Stimulated activated CD4-positive, alpha-beta T cell treated with anti-CD3 and anti-CD28 coated beads, TNF-alpha, amount 100 ng/mL, for 1 hour (primary cell): ENCODE measurements at places on chromosomes 3 and 15.

- DNase-seq, result no peak
Observed at GRCh38 chr3:55247666-55248065, 239.4 kb downstream of the WNT5A start.

DNA sequence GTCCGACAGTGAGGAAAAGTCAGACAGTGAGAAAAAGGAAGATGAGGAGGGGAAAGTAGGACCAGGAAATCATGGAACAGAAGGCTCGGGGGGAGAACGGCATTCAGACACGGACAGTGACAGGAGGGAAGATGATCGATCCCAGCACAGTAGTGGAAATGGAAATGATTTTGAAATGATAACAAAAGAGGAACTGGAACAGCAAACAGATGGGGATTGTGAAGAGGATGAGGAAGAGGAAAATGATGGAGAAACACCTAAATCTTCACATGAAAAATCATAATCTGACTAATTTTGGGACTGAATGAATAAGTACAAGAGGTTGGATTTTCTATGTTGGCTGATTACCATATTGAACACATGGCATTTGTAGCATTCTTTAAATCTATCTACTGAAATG is 26.2 kb downstream of the SEC62 start:
- DNase-seq, result no peak

- DNase-seq, result no peak
Observed at GRCh38 chr15:42592716-42593115, 17.3 kb downstream of the STARD9 start.

- no peak for DNase-seq
Observed at GRCh38 chr3:31861826-31862225, 119.2 kb downstream of the OSBPL10 start.

DNA sequence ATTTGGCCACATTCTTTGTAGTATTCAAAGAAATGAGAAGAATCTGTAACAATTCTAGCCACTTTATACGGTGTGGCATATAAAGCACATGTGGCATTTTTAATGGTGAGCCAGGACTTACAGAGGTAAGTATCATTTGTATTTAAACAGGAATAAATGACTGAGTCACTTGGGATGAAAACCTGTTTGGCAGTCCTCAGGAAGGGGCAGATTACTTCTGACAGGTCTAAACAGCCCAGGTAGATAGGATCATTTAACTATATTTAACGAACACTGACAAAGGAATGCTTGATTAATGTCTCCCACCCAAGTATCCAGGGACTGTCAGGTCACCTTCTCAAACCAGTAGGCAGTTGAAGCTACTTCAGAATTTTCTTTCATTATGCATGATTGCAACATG is 241.5 kb upstream of the SATB1 start:
- no peak for DNase-seq

DNA sequence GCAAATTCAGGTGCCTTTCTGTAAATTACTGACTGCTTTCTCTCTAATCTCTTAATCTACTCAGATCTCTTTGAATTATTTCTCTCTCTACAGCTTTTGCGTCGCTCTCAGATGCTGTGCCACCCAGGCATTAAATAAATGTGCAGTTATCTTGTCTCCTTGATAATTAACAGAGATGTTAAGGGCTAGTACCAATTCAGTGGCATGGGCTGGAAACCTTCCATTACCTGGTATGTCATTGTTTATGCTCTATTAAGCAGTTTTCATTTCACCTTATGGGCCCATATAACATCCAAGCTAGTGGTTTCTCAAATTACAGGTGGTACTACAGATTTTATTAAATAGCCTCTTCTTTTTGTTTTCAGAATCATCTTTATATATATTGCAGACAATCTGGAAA is 66.0 kb downstream of the PEX5L start:
- no peak for DNase-seq

DNA sequence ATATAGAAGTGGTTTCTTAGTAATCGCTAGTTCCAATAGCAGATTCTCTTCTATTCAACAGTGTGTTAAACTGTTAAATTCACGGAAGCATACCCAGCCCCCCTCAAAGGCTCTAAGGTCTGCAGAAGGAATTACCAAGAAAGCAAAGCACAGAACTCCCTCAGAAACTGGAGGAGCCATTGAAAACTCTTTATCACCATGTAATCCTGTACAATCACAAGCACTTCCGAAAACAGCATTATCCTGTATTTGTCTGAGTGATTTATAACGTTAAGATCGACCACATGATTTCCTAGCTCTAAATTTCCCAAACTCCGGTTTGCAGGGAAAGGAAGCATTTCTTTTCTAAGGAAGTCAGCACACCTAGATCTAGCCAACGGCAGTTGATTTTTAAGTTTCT is 20.0 kb downstream of the MYO1E start:
- DNase-seq, result no peak

DNA sequence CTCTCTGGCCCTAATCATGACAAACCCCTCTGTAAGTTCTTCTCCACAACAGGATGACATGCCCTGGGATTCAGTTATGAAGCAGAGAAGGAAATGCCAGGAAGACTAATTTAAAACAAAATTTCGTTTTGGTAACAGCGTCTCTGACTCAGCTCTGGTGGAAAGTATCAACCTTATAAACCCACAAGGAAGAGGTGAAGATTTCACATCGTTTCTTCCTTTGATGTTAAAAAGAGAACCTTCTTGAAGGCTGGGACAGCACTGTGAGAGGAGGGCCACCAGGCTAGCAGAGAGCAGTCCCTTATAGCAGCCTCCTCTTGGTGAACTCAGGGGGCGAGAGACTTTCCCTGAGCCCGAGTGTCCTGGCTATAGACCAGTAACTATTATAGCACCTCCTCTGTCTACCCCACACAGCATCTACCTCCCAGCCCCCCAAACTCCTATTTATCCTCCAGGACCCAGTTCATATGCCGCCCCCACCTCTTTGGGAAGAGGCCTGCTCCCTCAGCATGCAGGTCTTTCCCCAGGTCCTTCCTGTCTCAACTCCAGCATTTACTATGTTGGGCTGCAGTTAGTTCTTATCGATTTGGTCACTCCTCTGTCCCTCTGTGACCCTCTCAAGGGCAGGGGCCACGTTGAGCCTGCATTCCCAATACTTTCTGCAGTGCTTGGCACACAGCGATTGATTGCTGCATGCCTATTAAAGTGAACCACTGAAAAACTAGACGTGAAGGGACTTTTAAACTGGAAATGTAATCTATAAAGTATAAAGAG is 321.5 kb upstream of the ICE2 start:
- no peak for DNase-seq

DNA sequence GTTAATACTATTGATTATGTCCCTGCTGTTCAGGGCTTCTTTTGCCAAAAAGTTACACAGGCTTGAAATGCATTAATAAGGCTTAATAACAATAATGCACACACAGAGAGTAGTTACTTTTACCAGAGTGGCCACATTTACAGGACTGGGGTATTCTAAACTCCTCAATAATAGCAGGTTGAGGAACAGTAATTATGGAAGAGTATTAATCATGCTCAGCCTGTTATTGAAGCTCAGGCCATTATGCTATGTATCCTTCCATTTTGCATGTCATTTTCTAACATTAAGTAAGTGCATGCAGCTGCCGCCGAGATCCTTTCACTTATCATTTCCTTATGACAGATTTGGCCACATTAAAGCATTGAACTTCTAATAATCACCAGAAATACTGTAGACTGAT is 5.7 kb downstream of the ARRDC4 start:
- no peak for DNase-seq

GRCh38 chr15:101048581-101049030 is 129.4 kb downstream of the LRRK1 start:
- DNase-seq, result no peak

DNA sequence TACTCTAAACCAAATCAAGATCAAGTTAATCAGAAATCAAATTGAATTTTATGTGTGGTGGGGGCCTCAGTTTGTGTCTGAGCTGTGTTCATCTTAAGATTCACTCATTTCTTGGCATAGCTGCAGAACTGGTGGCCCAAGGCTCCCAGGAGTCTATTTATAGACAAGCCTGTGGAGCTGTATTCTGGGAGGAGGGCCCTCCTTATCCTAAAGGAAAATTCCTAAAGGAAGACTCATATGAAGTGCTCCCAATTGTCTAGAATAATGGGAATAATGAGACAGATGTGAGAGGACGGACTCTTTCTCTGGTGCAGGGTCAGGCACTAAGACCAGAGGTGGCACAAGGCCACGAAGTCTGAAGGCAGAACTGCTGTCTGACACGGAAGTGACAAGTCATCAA is 38.9 kb downstream of the C3orf85 start:
- DNase-seq, result no peak

DNA sequence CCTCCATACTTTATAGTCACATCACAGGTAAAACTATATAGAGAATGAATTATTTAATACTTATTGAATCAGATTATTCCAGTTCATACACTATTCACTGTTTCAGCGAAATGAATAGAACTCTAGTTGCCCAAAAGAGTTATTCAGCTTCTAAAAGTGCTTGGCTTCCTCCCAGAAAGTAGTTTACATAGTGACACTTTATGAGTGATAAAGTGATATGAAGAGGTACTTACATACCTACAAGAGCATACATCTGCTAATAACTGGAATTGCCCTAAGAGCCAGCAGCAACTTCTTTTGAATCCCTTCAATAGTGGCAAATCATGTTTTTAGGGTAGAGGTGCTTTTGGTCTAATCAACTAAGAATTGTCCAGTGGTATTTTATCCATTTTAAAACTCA is 635.1 kb upstream of the AGTR1 start:
- no peak for DNase-seq

- DNase-seq, result no peak
Observed at GRCh38 chr3:144362126-144362525, 390.5 kb downstream of the DIPK2A start.

GRCh38 chr3:140821493-140821892 is 120.1 kb upstream of the SLC25A36 start:
- DNase-seq, result no peak

GRCh38 chr3:47414666-47415587 is 34.1 kb downstream of the PTPN23 start:
- DNase-seq, result no peak

DNA sequence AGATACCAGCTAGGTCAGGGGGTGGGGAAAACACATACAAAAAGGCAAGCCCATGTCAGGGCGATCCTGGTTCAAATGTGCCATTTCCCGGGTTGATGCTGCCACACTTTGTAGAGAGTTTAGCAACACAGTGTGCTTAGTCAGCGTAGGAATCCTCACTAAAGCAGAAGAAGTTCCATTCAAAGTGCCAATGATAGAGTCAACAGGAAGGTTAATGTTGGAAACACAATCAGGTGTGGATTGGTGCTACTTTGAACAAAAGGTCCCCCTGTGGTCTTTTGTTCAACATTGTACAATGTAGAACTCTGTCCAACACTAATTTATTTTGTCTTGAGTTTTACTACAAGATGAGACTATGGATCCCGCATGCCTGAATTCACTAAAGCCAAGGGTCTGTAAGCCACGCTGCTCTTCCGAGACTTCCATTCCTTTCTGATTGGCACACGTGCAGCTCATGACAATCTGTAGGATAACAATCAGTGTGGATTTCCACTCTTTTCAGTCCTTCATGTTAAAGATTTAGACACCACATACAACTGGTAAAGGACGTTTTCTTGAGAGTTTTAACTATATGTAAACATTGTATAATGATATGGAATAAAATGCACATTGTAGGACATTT is 28.9 kb downstream of the TPM1 start:
- DNase-seq, result no peak

GRCh38 chr15:55775316-55775715 is 32.4 kb upstream of the PRTG start:
- no peak for DNase-seq

- no peak for DNase-seq
Observed at GRCh38 chr15:52360229-52361203, 64.9 kb upstream of the MYO5C start.

DNA sequence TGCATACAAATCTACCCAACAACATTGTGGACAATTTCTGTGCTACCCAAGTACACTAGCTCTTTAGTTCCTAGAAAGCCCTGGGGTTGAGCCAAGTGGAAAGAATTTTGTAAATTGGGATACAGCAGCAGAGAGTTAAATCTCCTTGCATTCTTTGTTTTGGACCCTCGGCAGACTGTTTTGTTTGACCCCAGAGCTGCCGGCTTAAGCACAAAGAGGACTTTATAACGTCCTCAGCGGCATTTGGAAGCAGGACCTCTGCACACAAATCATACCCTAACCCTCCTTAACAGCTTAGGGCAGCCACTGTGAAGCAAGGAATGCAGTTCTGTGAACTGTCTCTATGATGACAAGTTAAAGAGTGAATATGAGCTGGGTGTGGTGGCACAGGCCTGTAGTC is 415.3 kb downstream of the CNTN4 start:
- no peak for DNase-seq

GRCh38 chr3:46163556-46164041 is 44.5 kb downstream of the CCR1 start:
- DNase-seq, result no peak

DNA sequence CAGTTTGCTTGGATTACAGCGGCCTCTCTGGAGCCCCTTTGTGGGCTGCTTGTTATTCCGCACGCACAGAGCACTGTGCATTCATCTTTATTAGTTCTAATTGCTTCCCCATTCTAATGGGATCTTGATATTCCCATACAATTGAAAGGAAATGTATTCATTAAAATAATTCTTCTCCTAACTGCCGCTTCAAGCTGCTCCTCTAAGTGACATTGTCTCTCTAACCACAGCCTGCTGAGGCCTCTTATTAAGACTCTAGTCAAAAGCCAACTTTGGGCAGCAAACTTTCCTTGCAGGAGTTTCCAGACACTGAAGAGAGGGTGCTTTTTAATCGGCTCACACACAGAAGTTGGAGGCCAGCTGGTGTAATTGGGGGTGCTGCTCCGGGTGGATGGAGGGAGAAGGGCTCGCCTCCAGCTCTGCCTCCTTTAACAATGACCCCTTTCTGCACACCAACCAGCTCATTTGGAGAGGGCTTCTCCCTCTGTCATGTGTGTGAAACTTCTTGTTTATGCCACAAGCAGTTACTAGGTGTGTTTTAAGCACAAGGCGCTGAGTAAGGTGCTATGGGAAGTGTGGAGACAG is 5.6 kb upstream of the MAGEF1 start:
- DNase-seq, result no peak

GRCh38 chr15:59991834-59992233 is 12.3 kb upstream of the FOXB1 start:
- DNase-seq, result no peak

GRCh38 chr3:188360364-188360881 is 206.5 kb downstream of the LPP start:
- DNase-seq, result no peak

DNA sequence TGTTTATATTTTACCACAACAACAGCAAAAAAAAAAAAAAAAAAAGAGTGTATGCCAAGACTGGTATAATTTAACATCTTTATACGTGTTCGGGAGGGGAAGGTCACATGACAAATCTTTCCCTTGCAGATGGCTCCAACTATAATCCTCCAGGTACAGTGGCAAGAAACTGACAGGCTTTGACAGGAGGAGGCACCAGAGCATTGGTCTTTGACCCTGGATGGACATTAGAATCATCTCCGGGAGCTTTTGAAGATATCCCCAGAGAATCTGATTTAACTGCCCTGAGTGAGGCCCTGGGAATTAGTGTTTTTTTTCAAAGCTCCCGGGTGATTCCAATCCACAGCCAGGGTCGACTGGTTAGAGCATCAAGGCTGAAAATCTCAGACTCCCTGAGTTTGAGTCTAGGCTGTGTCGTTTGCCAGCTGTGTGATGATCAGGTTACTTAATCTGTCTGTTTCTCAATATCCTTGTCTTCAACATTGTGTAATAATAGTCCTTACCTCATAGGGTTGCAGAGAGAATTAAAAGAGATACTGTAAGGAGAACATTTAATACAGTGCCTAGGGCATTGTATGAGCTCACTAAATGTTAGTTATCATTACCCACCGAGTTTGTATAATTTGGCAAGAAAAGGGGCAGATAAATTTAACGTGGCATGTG is 8.9 kb upstream of the SEMA5B start:
- DNase-seq, result no peak
